ENCODE measurements at places on chromosomes 2 and 18.

DNA sequence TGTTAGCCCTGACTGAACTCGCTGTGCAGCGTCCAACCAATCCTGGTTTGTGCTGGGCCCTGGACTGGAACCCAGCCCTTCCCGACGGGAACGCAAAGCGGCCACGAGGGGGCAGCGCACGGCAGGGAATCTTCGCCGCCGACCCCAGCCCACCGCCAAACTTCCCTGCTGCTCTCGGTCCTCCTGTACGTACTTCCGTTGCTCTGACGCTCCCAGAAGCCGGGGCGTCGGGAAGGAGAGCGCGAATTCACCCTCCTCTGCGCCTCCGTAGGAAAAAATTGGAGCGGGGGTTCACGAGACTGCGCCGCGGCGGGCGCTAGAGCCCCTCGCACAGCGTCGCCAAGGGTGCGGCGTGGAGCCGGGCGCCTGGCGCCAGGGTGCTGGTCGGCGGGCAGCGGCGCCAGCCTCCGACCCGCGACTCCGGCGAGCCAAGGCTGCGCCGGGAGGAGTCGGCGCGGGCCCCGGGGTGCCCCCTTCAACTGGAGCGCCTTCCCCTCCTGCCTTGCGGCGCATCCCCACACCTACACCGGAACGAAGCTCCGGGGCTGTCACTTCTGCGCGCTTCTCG is 873 bp upstream of the SH3RF3 start:
- DNase-seq, result no peak

DNA sequence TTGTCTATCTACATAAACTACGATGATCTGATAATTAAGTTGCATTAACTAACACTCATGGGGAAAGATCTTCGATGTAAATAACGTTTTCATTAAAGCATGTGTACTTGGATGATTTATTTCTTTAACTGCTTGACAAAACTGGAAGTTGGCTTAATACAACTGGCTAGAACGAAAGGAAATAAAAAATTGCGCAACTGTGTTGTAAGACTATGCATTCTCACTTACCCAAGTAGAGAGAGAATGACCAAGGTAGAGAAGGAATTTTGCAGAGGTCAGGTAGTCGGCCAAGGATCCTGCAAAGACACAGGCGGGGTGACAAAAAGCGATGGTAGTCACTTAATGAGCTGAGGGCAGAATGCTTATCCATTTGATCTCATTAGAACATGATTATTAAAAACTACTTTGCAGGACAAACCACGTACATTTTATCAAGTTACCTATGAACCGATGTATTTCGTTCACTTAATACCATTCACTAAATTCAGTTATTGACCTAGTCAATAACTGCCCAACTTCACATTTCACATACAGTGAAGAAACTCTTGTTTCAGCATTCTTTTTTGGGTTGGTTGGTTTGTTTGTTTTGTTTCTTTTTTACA is 900 bp downstream of the SLC40A1 start:
- no peak for DNase-seq

DNA sequence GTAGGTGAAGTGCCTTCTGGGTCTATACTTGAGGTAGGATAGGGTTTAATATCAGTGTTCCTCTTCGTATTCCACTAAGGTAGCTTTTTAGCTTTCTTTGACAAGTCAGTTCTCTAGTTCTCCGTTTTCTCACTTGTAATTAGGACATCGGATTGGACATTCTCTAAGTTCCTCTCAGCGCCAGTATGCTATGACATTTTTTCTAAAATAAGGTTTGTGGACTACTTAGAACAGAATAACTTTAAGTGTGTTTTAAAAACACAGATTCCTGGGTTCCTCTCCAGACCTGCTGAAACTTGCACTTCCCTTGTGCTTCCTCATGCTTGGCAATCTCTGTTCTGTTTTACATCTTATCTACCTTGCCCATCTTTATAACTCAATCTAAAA is 69.3 kb upstream of the YWHAQ start:
- no peak for DNase-seq

GRCh38 chr18:2411381-2411960 is 159.8 kb downstream of the METTL4 start:
- no peak for DNase-seq

- no peak for DNase-seq
Measured at GRCh38 chr2:45778720-45779171, 127.3 kb downstream of the PRKCE start.

DNA sequence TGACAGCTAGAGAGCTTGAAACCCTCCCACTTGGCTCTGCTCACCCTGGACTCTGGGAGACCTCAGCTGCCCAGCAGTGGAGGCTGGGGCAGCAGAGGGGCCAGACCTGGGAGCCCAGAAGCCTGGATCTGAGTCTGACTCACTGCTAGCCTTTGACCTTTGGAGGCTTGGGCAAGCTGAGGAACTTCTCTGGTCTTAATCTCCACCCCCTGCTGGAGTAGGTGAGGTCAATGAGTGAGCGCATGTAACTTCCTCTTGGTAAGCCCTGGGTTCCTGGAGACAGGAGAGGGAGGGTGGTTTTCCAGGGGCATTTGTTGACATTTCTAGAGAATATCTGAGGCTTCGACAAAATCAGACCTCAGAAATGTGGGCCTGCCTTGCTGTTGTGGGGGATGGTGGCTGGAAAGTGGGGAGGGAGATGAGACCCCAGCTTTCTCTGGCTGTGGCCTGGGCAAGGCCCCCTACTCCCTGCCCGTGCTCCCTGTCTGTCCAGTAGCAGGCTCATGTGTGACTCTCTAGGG is 73.0 kb upstream of the YWHAQ start:
- DNase-seq, result no peak

DNA sequence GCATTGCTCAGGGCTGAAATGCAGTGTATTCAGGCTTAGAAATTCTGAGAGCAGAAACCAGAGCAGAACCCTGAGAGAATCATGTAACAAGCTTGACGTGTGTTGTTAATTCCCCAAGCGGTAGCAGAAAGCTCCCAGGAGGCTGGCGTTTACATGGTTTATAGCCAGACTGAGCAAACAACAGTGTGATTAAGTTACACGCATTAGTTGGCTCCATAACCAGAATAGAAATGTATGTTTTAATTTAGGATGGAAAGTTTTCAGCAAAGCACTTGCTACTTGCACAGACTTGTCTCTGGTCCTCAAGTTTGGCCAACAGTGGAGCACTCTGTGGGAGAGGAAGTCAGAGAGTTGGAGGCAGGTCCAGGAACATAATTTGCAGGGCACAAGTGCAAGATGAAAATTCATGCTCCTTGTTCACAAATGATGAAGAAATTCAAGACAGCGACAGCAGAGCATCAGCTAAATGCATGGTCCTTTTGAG is 69.3 kb downstream of the MAPK4 start:
- DNase-seq, result no peak

GRCh38 chr2:134109725-134110124 is 144.1 kb upstream of the MGAT5 start:
- DNase-seq, result no peak

DNA sequence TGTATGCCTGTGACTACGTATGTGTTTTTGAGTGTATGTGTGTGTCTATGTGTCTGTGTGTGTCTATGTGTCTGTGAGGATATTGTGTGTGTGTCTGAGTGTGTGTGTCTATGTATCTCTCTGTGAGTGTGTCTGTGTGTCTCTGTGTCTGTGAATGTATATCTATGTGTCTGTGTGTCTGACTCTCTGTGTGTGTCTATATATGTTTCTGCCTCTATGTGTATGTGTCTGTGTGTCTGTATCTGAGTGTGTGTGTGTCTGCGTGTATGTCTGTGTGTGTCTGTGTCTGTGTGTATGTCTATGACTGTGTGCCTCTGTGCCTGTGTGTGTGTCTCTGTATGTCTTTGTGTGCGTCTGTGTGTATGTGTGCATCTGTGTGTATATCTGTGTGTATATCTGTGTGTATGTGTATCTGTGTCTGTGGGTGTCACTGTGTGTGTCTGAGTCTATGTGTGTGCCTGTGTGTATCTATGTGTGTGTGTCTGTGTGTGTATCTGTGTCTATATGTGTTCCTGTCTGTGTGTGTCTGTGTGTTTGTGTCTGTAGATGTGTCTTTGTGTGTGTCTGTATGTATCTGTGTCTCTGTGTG is 172.7 kb downstream of the MYCN start:
- DNase-seq, result no peak

DNA sequence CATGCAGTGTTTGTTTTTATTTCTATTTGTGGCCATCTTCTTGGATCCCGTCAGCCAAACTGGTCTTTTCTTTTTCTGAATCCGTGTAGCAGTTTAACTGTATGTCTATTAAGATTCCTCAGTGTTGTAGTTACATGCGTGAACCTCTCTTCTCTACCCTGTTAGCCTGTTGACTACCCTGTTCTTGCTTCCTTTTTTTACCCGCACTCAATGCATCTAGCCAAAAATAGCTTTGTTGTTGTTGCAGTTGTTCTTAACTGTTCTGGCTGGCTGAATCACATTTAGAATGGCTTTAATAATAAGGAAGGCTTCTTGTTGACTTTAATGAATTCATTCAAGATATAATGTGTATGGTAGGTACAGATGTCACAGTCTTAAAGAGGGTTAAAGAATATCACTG is 137.1 kb downstream of the LCLAT1 start:
- DNase-seq, result no peak

DNA sequence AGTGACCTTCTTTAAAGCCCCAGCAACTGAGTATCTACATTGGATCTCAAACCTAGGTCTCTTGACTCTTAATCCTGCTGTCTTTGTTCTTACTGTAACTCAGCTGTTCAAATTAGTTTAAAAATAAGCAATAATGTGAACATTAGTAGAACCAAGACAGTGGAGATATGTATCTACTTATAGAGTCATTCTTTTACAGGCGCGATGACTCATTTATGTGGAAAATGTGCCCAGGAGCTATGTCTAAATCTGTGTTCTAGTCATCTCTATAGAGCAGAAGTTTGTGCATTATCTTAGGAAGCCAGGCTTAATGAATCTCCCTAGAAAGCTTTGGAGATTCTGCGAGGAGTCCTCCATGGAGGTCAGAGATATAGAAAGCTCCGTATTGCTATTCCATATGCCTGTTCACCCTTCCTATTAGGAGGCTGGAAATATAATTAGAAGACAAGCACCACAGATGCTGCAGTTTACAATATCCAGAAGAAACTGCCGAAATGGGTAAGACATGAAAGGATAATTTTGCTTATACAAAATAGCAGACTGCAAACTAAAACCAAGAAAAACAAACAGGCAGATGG is 211.6 kb downstream of the TRIB2 start:
- DNase-seq, result no peak

- DNase-seq, result no peak
Measured at GRCh38 chr2:124480958-124481357, 455.9 kb downstream of the CNTNAP5 start.

- DNase-seq, result no peak
Measured at GRCh38 chr2:8693157-8693821, 11.4 kb downstream of the ID2 start.

GRCh38 chr18:10235661-10235952 is 218.8 kb upstream of the APCDD1 start:
- no peak for DNase-seq

GRCh38 chr2:85016446-85016845 is 45.5 kb downstream of the KCMF1 start:
- DNase-seq, result no peak

DNA sequence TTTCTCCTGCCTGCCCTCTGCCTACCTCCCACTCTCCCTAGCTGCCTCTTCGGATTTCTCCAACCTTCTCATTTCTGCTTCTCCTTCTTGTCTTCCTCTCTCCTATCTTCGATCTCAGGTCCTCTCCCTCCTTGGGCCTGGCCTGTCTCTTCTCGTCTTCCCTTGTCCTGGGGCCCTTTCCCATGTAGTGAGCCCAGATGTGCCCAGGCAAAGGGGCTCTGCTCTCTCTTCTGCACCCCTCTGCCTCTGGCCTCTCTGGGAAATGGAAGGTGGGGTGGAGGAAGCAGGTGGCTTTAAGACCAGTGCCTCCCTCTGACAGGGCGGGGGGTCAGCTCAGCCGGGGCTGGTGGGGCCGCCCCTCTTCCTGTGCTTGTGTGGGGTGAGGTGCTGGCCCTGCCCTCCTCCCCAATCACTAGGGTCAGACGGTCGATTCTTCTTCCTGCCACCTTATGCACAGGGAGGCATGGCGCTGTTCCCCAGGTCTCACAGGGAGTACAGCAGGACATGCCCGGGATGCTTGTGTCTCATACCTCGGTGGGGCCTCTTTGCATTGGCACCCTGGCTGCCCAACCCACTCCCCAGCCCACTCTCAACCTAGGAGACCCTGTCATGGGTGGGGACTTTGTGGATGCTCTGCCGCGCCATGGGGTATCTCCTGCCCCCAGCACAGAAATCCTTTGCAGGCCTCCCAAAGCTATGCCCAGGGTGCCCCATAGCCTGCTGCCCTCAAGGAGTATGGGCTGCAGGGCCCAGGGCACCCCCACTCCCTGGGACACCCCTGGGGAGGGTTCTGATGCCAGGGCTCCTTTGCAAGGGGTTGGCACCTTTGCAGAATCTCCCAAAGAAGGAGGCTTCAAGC is 213.8 kb upstream of the HAAO start:
- DNase-seq, result no peak

GRCh38 chr18:48374423-48375149 is 34.6 kb downstream of the ZBTB7C start:
- no peak for DNase-seq

GRCh38 chr2:216702756-216703155 is 7.4 kb upstream of the IGFBP5 start:
- no peak for DNase-seq

GRCh38 chr2:54578648-54579045 is 122.5 kb downstream of the SPTBN1 start:
- DNase-seq, result no peak

DNA sequence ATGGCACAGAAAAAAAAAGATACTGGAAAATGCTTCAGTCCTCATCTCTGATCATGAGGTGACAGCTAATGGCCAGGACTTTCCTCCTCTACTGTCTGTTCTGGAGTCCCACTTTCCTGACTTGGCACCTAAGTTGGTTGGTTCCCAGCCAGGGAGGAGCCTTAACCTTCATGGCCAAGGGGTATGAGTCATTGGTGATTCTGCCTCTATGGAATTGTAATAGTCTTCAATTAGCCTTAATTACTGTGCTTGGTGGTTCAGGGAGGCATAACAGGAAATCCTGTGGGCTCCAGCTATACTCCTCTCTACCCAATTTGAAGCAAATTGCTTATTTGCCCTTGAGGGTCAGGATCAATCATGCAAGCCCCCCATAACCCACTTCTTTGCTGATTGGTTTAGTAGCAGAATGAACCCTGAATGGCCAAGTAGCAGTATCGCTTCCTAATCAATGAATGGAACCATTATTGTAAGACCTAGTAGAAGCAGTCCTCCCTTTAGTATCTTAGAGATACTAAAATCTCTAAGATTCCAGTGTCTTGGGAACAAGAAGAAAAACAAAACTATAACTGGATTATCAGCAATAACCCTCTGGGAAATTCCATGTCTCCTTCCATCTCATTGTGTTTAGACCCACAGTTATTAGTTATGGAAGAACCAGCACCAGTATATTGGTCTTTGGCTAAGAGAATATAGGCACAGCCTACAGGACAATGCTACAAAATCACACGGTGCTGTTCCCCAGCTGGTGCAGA is 109.0 kb downstream of the COL6A3 start:
- DNase-seq, result no peak

- no peak for DNase-seq
Measured at GRCh38 chr2:152558158-152558984, 158.9 kb downstream of the PRPF40A start.

DNA sequence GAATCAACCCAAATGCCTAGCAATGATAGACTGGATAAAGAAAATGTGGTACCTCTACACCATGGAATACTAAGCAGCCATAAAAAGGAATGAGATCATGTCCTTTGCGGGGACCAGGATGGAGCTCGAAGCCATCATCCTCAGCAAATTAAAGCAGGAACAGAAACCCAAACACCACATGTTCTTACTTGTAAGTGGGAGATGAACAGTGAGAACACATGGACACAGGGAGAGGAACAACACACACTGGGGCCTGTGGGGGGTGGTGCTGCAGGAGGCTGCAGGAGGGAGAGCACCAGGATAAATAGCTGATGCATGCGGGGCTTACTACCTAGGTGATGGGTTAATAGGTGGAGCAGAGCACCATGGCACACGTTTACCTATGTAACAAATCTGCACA is 8.4 kb upstream of the PID1 start:
- DNase-seq, result no peak

Measured in cerebellar nuclear complex (tissue), 1 donor.